ENCODE measurements at places on chromosomes 7 and 10.
A peak's percentile ranks its signal among the peaks of the same experiment; 100 is the strongest.

DNA sequence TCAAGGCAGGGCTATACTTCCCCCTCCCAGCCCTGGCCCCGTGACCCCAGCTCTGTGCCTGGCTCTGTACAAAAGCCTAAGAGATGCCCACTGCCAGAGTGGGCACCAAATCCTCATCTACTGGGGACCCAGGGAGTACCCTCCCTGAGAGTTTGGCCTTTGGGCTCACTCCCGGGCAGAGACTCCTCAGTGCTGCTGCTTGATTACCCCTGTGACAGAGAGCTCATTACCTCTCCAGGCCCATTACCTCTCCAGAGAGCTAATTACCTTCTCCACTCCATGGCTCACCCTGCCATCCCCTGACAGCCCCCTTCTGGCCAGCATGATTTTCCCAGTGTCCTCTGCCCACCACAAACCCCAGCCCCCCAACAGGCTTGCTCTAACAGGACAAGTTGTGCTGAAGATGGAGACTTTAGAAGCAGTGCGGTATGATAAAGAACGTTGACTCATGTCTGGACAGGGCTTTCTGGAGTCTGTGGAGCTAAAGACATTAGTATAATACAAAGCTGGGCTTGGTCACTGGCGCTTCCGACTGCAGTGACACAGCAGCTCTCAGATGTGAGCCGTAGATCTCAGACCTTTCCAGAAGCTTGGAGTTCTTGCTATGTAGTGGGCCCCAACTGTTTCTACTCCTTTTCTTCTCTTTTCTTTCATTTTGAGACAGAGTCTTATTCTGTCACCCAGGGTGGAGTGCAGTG lies 111.3 kb upstream of the KCTD7 start:
- no peak for DNase-seq
- no peaks in the 10 kb centered on the region for H3K36me3 ChIP-seq
- H3K27ac ChIP-seq, result no peak overlapping the region
- no peaks in the 10 kb centered on the region for H3K27me3 ChIP-seq

- no peaks in the 10 kb centered on the region for H3K4me1 ChIP-seq
- no peaks in the 10 kb centered on the region for H3K36me3 ChIP-seq
- DNase-seq, result no peak
- H3K4me3 ChIP-seq, result no peak overlapping the region
- H3K27me3 ChIP-seq, result peaks cover 5% of the 10 kb centered on the region
- H3K27ac ChIP-seq, result no peak overlapping the region
Measured at GRCh38 chr7:44269417-44269816, 56.0 kb downstream of the CAMK2B start.

DNA sequence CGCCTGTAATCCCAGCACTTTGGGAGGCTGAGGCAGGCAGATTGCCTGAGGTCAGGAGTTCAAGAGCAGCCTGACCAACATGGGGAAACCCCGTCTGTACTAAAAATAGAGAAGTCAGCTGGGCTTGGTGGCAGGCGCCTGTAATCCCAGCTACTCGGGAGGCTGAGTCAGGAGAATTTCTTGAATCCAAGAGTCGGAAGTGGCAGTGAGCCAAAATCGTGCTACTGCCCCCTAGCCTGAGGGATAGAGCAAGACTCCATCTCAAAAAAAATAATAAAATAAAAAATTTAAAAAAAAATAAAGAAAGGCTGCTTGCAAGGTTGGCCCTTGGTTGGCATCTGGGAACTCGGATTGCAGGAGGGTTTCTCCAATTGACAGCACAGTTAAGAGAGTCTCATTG lies 221.6 kb downstream of the DGKI start:
- H3K27ac ChIP-seq, result no peak overlapping the region
- no peaks in the 10 kb centered on the region for H3K36me3 ChIP-seq
- no peaks in the 10 kb centered on the region for H3K4me1 ChIP-seq
- H3K4me3 ChIP-seq, result no peak overlapping the region
- peaks cover 11% of the 10 kb centered on the region for H3K27me3 ChIP-seq
- DNase-seq, result peak; percentile 22

GRCh38 chr10:6423413-6424170 lies 156.5 kb downstream of the PRKCQ start:
- no peak overlapping the region for H3K27ac ChIP-seq
- H3K27me3 ChIP-seq, result peaks cover 20% of the 10 kb centered on the region
- no peak for DNase-seq
- H3K4me3 ChIP-seq, result no peak overlapping the region

DNA sequence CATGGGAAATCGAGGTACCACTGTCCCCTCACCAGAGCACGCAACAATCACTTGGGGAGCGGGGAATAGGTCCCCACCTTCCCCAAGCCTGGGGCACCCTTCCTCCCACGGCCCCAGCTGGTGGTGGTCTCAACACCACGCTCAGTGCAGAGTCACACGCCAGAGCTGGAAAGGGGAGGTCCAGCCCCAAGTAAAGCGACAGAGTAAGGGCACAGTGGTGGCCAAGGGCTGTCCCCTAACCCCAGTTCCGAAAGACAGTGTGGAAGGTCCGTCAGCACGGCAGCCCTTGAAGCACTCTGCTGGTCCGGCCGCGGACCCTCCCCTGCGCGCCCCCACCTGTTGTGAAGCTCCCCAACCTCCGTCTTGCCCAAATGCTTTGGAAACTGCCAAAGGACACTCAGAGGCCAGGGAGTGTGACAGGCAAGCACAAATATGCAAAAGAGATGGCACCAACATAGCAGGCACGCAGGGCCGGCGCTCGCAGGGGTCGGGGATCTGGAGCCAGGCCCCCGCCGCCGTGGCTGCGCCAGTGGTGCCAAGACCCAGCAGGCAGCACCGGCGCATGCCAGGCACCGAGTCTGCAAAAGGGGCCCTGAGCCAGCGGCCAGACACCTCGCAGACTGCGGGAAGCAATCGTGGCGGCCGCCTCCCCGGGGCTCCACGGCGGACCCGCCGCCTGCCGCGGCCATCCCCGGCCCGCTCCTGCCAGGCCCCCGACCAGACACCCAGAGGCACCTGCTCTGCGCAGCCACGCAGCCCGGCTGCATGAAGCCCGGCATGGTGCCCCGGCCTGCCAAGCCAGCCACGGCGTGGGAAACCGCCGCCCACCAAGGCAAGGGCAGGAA lies 51.6 kb upstream of the SRRM3 start:
- no peak overlapping the region for H3K4me3 ChIP-seq
- H3K27me3 ChIP-seq, result no peaks in the 10 kb centered on the region
- H3K27ac ChIP-seq, result no peak overlapping the region
- no peaks in the 10 kb centered on the region for H3K36me3 ChIP-seq
- no peak for DNase-seq
- H3K4me1 ChIP-seq, result no peaks in the 10 kb centered on the region

DNA sequence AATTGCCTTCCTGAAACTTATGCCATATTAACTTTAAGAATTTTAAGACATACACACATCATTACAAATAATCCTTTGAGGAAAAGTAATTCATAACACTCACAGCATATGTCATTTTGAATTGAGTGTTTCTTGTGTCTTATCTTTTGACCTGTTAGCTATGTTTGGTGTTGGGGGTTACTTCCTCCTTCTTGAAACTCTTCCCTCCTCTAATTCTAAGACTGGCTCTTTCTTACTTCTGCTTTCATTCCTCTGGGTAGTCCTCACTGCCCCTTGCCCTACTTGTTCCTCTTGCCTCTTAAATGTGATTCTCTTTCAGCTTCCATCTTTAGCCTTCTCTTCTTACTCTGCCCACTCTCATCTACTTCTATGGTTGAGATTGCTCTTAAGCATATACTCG lies 28.3 kb upstream of the PIP4K2A start:
- no peak overlapping the region for H3K4me3 ChIP-seq
- DNase-seq, result no peak
- no peaks in the 10 kb centered on the region for H3K36me3 ChIP-seq
- no peak overlapping the region for H3K27ac ChIP-seq
- H3K4me1 ChIP-seq, result no peaks in the 10 kb centered on the region
- H3K27me3 ChIP-seq, result no peaks in the 10 kb centered on the region

- no peaks in the 10 kb centered on the region for H3K27me3 ChIP-seq
- H3K27ac ChIP-seq, result no peak overlapping the region
- DNase-seq, result no peak
- H3K36me3 ChIP-seq, result no peaks in the 10 kb centered on the region
- H3K4me1 ChIP-seq, result no peaks in the 10 kb centered on the region
Measured at GRCh38 chr10:101425535-101425934, 71.6 kb downstream of the BTRC start.

Data from HCT116 (cell line).